ENCODE measurements at places on chromosomes 5 and 9. TPM values are rescaled to one million over a fixed set of nuclear protein-coding genes. Genes with fewer than 3 reads are reported as not detected.

- no peak for DNase-seq
- H3K27me3 ChIP-seq: peaks cover 2% of the 10 kb centered on the region
- no peak overlapping the region for H3K4me3 ChIP-seq
- no peak overlapping the region for H3K27ac ChIP-seq
- H3K4me1 ChIP-seq: peaks cover 12% of the 10 kb centered on the region
These were observed 8.0 kb upstream of the SEMA4D start for GRCh38 chr9:89505911-89506310.

- H3K36me3 ChIP-seq: peaks cover 3% of the 10 kb centered on the region
- no peak overlapping the region for H3K27ac ChIP-seq
- H3K4me1 ChIP-seq: peaks cover 37% of the 10 kb centered on the region
- peaks cover 13% of the 10 kb centered on the region for H3K27me3 ChIP-seq
- no peak for DNase-seq
- H3K4me3 ChIP-seq: no peak overlapping the region
These were observed 90.1 kb downstream of the ARHGAP26 start for GRCh38 chr5:142860270-142860669.

DNA sequence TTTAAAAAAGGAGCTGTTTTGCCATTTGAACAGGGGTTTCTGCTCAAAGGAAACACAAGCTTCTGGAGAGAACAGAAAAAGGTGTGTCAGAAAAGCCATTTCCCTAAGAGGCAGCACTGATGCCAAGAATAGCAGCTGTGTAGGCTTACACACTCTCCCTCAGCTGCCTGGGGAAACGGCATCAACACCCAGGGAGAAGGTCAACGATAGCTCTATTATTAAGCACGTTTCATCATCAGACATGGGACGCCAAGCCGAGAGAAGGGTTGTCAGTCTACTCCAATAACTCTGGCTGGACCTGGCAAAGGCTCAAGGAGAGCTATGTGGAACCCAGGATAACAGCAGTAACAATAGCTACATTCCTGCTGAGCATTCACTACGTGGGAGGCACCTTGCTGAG lies 314.2 kb downstream of the CDK5RAP2 start:
- no peak for DNase-seq
- no peak overlapping the region for H3K27ac ChIP-seq
- H3K36me3 ChIP-seq: no peaks in the 10 kb centered on the region

Gene DMRT2
- total RNA-seq: 0.31 TPM

- H3K36me3 ChIP-seq: no peaks in the 10 kb centered on the region
- H3K4me3 ChIP-seq: no peak overlapping the region
- DNase-seq: no peak
- no peaks in the 10 kb centered on the region for H3K27me3 ChIP-seq
- H3K4me1 ChIP-seq: no peaks in the 10 kb centered on the region
- no peak overlapping the region for H3K27ac ChIP-seq
These were observed 68.7 kb upstream of the RAD23B start for GRCh38 chr9:107214381-107214780.

DNA sequence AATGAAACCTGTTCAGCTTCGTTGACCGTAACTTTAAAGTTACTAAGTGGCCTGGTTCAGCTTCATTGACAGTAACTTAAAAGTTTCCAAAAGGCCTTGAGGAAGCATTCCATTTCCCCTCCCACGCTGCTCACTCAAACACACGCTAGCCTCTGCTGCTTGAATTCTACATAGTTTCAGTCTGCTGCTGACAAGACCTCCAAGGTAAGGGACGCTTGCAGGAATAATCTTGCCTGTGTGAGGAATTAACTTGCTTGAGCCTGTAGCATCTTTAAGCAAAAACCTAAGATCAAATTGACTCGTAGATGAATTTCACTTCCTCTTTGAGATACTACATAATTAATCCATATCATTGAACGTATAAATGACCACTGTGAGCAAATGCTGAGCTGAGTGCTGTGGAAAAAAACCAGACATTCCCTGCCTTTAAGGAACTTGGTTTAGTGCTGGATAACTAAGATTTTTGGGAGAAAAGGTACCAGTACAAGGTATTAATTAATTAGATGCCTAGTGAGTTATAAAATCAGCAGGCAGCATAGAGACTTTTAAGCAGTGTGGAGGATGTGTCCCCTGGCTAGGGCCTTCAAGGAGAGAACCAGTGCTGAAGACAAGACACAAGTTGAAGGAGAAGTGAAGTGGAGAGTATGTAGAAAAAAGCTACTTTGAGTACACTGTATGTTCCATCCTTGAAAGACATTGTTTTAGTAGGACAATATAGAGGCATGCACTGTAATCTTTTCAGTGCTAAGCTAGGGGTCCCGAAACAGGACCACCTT lies 39.2 kb downstream of the GRAMD2B start:
- no peak overlapping the region for H3K27ac ChIP-seq
- H3K27me3 ChIP-seq: peaks cover 1% of the 10 kb centered on the region
- H3K4me3 ChIP-seq: no peak overlapping the region
- peaks cover 8% of the 10 kb centered on the region for H3K36me3 ChIP-seq
- no peak for DNase-seq

GRCh38 chr5:123351240-123351639 lies 72.0 kb downstream of the CEP120 start:
- H3K27ac ChIP-seq: no peak overlapping the region
- no peak for DNase-seq
- H3K27me3 ChIP-seq: no peaks in the 10 kb centered on the region
- peaks cover 3% of the 10 kb centered on the region for H3K36me3 ChIP-seq

Gene PCDHB8
- 9.2 TPM for total RNA-seq

GRCh38 chr9:2810420-2811075 lies 33.3 kb downstream of the PUM3 start:
- H3K27ac ChIP-seq: peak overlapping the region; percentile 67
- no peaks in the 10 kb centered on the region for H3K27me3 ChIP-seq
- peaks cover 9% of the 10 kb centered on the region for H3K4me1 ChIP-seq
- H3K4me3 ChIP-seq: peak overlapping the region; percentile 19

- peaks cover 39% of the 10 kb centered on the region for H3K4me1 ChIP-seq
- DNase-seq: no peak
These were observed 103.0 kb downstream of the PCSK1 start for GRCh38 chr5:96329886-96330529.

DNA sequence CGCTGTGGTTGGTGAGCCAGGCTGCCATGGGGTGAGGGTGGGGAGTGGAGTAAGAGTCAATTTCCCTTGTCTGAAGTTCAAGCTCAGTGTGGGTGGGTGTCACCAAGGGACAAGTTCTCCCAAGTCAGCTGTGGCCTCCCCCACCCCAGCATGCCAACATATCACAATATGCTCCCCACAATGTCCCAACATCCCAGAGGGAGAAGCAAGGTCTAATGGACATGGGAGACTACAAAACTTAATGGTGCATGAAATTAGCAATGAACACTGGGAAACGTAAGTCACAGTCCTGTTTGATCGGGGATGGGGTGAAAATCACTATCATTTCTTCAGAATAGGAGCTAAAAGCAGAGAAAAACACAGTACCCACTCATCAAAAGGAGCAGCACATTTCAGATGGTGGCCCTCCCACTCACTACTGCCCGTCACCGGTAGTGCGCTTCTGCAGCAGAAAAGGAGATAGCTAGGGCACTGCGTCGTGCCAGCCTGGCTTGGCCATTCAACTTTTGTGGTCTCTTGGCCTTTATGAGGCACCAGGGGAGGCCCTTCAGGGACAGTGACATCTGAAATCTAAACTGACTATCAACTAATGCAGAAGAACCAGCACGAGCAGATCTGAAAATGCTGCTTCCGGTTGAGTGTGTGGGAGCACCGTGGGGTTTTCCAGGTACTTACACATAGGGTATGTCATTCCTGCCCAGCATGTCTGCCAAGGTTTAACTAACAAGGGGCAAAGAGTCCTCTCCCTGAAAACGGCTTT lies 20.5 kb upstream of the NDFIP1 start:
- no peaks in the 10 kb centered on the region for H3K36me3 ChIP-seq
- H3K4me3 ChIP-seq: no peak overlapping the region
- H3K27ac ChIP-seq: no peak overlapping the region
- H3K27me3 ChIP-seq: peaks cover 3% of the 10 kb centered on the region

GRCh38 chr9:38685535-38685934 lies 34.4 kb downstream of the FAM240B start:
- H3K4me3 ChIP-seq: no peak overlapping the region
- H3K4me1 ChIP-seq: peaks cover 18% of the 10 kb centered on the region
- H3K27ac ChIP-seq: no peak overlapping the region
- DNase-seq: no peak
- H3K27me3 ChIP-seq: no peaks in the 10 kb centered on the region

Gene EFNA5
- total RNA-seq: 8.8 TPM

Gene FGF10
- 0.15 TPM for total RNA-seq

DNA sequence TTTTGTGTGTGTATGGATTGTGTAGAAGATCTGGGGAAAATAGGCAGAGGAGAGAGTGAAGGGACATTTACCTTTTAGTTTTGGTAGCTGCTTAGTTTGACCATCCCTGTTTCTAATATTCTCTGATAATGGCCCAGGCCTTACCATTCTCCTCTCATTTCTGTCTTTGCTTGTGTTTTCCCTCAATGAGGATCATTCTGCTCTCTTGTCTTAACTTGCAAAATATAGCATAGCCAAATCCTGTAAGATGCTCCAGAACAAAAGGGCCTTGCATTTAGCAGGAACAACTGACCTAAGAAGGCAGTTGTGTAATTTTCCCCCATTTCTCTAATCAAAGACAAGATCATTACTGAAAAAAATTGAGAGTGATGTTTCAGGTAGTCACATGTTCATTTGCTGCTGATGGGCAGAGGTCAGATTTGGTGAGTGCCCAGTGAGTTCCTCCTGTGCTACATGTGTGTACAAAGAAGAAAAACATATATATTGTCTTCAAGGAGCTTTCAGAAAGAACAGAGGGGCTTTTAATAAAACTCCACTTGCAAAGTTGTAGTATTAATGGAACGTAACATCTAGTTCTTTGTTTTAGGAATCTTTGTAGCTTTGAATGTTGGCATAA lies 139.5 kb downstream of the KDM4C start:
- H3K36me3 ChIP-seq: no peaks in the 10 kb centered on the region
- no peak overlapping the region for H3K27ac ChIP-seq
- no peaks in the 10 kb centered on the region for H3K4me1 ChIP-seq
- no peak overlapping the region for H3K4me3 ChIP-seq
- no peak for DNase-seq
- no peaks in the 10 kb centered on the region for H3K27me3 ChIP-seq

- H3K4me3 ChIP-seq: no peak overlapping the region
- H3K36me3 ChIP-seq: peaks cover 17% of the 10 kb centered on the region
- no peak for DNase-seq
- H3K4me1 ChIP-seq: peaks cover 19% of the 10 kb centered on the region
- no peak overlapping the region for H3K27ac ChIP-seq
These were observed 2.7 kb downstream of the SYNPO start for GRCh38 chr5:150642991-150643710.

GRCh38 chr5:139394123-139394653 lies 716 bp downstream of the PROB1 start:
- H3K36me3 ChIP-seq: peaks cover 5% of the 10 kb centered on the region
- H3K27me3 ChIP-seq: peaks cover 16% of the 10 kb centered on the region
- no peak overlapping the region for H3K27ac ChIP-seq
- no peak overlapping the region for H3K4me3 ChIP-seq
- peaks cover 35% of the 10 kb centered on the region for H3K4me1 ChIP-seq

DNA sequence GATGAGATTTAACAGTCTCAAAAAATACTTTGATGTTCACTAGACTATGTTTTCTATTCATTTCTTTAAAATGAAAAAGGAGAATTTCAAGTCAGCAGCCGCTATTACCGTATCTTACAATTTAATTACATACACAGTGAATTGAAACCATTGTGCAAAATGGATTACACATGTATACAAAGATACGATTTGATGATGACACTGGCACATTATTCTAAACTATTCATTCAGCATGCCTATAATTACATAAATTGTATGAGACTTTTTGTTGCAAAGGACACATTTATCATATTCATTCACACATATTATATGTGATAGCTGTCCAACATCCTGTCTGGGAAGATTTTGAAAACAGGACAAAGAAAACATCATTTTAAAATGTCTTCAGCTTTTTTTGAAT lies 118.3 kb upstream of the VCAN start:
- DNase-seq: no peak
- H3K36me3 ChIP-seq: peaks cover 6% of the 10 kb centered on the region
- peaks cover 1% of the 10 kb centered on the region for H3K27me3 ChIP-seq

Gene ROPN1L
- total RNA-seq: 4.0 TPM

Gene ADAMTSL1
- 18.2 TPM for total RNA-seq

DNA sequence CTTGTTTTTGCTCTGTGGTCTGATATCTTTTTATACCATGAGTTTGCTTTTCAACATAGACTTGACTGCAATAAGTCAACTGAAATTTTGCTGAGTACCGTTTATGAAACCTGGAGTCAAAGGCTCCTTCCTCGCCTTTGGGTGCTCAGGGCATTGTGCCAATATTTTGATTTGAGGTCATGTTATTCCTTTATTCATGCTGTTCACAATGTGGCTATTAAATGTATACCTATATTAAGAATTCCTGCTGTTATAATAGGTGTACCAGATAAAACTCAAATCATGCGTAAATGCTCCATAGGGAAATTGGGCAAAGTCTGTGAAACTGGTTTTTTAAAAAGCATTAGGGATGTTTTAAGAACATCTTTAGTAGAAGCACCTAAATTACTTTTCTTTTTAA lies 334.0 kb upstream of the NUDT12 start:
- no peak overlapping the region for H3K4me3 ChIP-seq
- no peak for DNase-seq
- no peaks in the 10 kb centered on the region for H3K36me3 ChIP-seq

GRCh38 chr9:129704807-129705206 lies 39.4 kb downstream of the PRRX2 start:
- peaks cover 3% of the 10 kb centered on the region for H3K4me1 ChIP-seq
- H3K4me3 ChIP-seq: no peak overlapping the region
- no peak overlapping the region for H3K27ac ChIP-seq
- H3K36me3 ChIP-seq: no peaks in the 10 kb centered on the region

Gene CDH18
- total RNA-seq: 0.33 TPM

DNA sequence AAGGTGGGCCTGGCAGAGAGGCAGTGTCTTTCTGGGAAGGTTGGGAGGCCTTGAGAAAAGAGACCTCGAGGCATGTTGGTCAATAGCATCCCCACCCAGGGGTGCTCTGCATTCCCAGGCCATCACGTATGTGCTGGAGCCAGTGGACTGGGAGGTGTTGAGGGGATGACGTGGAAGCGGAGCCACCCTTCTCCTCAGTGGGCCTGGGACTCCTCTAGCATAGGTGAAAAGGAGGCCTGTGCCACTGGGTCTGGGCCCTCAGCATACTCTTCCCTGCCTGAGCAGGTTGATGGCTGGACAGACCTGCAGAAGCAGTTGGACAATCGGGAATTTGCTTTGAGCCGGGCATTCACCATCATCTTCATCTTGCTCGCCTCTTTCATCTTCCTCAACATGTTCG lies 25.5 kb downstream of the PITX1 start:
- no peak overlapping the region for H3K27ac ChIP-seq
- no peak overlapping the region for H3K4me3 ChIP-seq
- no peak for DNase-seq
- peaks cover 9% of the 10 kb centered on the region for H3K27me3 ChIP-seq

GRCh38 chr9:24765025-24765756 lies 219.5 kb upstream of the IZUMO3 start:
- H3K4me1 ChIP-seq: no peaks in the 10 kb centered on the region
- no peaks in the 10 kb centered on the region for H3K27me3 ChIP-seq
- H3K27ac ChIP-seq: no peak overlapping the region
- H3K36me3 ChIP-seq: no peaks in the 10 kb centered on the region

Data from endothelial cell (in vitro differentiated cells).